Hindlimb muscle (tissue), 1 donor: ENCODE measurements at places on chromosomes 7 and 10.
A peak's percentile ranks its signal among the peaks of the same experiment; 100 is the strongest.

DNA sequence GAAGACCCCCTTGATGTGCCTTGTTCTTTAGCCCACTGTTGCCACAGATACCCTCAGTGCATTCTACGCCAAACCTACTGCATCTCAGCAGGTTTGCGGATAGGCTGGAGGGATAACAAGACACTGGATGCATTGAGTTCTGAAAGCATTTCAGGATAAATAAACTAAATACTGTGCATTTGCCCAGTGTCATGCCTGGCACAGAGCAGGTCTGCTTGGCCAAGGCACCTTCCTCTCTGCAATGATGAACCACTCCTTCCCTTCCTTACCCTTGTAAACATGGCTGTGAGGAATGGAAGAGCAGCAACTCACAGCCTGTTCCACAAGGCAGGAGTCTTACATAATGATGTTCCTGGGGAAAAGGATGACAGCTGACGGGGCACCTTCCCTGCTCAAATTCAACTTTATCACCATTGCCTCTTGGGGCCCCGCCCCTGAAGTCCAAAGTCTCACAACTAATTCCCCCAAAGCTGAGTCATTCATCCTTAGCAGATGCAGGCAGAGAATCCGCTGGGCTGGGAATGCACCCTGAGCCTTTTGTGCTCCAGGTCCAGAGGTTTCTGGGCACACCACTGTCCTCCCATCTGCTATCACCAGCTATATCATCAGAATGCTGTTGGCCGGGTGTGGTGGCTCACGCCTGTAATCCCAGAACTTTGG, 11.6 kb downstream of the DDX56 start:
- no peak for DNase-seq

DNA sequence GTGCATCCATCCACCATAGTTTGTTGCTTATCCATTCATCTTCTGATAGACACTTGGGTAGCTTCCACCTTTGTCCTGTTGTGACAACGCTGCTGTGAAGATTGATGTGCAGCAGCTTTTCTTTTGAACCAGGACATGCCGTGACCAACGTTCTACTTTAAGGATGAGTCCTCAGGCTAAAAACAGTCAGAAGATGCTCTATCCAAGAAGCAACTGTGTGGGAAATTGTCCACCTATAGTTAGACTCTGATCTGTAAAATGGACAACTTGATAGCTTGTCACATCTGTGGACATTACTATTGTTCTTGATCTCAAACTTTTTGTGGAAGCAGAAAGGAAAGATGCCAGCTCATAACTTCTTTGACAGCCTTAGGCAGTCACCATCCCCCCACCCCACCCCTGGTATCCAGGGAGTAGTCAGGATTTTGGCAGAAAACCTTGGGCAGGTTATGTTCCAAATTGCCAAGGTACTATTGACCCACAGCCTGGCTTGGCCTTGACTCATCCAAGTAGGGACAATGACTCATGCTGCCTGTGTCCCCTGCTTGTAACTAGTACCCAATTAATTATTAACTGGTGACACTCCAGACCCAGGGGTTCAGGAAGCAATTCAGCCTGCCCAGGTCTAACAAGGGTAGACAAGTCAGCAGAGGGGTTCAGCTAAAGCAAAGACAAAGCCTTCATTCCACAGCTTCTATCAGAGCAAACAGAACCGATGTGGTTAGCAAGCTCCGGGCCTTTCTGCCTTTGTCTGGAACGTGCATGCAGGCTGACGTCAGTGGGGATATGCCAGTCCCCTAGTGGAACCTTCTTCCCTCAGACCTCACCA, 99.6 kb upstream of the ANLN start:
- no peak for DNase-seq

- DNase-seq = peak; percentile 3
Observed at GRCh38 chr7:126702242-126703016, 550.3 kb downstream of the GRM8 start.

- no peak for DNase-seq
Observed at GRCh38 chr10:103890194-103890658, 27.8 kb downstream of the STN1 start.

DNA sequence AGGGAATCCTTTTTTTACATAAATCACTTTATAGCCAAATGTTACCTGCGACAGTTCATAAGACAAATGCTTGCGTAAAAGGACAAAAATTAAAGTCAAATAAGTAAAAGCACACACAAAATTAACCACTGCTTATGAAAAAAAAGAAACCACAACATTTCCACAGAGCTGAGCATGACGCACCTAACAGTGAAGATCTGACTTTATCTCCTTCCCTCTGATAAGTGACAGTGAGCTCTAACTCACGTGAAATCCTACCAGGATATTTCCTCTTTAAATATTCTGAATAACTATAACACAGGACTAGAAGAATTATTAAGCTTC, 225.5 kb downstream of the SFMBT2 start:
- no peak for DNase-seq

DNA sequence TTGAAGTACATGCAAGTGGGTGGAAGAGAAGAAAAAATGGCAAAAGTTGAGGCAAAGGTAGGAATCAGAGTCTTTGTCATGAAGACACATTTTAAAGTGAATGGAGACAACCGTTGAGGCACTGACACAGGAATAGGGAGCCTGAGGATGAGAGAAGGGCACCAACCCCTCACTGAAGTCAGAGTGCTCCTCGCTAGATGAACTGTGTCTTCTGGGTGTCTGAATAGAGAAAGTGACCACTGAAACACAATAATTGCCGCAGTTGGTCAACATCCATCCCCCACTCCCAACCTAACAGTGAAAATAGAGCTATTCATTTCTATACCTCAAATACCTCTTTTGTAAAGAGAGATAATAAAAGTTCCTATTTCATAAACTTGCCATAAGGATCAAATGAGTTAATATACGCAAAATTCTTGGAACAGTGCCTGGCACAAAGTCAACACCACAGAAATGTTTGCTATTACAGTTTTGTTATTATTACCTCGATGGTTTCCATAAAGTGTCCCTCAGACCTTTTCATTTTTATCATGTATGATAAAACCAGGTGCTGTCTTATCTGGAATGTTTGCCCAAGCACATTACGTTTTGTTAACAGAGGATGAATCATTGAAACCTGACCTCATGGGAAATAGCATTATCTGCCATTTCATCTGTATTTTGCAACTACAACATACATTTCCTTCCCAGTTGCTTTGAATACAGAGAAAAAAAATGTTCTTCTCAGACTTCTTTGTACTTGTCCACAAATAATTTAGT, 61.8 kb upstream of the SP4 start:
- no peak for DNase-seq

GRCh38 chr10:125055446-125055845, 104.9 kb downstream of the CTBP2 start:
- DNase-seq = no peak

- DNase-seq = no peak
Observed at GRCh38 chr10:114102256-114102655, 58.6 kb downstream of the ADRB1 start.

GRCh38 chr7:132901241-132901640, 180.6 kb downstream of the CHCHD3 start:
- no peak for DNase-seq

DNA sequence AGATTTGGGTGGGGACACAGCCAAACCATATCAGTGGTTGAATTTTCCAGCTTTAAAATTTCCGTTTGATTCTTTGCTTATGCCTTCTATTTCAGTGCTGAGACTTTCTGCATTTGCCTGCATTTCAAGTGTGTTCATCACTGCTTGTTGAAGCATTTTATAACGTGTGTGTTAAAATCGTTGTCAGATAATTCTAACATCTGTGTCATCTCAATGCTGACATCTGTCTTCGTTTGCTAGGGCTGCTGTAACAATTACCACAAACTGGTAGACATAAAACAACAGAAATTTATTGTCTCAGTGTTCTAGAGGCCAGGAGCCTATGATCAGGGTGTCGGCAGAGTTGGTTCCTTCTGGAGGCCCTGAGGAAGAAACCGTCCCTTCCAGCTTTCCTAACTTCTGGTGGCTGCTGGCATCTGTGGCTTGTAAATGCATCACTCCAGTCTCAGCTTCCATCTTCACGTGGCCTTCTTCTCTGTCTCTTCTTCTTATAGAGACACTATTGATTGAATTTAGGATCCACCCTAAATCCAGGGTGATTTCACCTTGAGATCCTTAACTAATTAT, 71.1 kb upstream of the SDK1 start:
- DNase-seq = no peak
